Adrenal gland (tissue), 19 donors: ENCODE measurements at places on chromosomes 16 and 17.

GRCh38 chr16:1076801-1077576, 4.4 kb downstream of the SSTR5 start:
- DNase-seq: no peak

DNA sequence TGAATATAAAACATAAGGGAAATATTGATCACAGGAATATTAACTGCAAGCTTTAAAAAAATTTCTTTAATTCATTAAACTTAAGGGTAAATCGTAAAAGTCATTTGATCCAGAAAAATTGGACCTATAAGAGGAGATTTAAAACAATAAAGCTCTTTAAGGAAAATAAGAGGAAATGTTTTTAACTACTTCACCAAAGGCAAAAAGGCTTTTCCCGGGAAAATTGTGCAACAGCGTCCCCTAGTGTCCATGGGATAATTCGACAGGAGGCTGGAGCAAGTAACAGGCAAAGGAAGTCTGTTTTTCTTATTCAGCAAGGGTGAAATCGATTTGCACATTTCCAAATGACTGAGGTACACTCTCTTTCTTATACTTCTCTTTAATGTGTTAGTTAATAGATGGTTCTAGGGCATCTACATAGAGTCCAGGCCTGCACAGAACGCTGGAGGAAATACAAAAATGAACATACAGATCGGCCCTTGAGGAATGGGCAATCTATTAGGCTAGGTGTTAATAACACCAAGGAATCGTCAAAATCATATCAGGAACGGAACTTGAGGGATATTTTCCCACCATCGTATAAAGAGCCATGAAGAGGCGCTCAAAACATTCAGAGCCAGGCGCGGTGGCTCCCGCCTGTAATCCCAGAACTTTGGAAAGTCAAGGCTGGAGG, 61.4 kb downstream of the ZNF18 start:
- peak; percentile 24 for DNase-seq

DNA sequence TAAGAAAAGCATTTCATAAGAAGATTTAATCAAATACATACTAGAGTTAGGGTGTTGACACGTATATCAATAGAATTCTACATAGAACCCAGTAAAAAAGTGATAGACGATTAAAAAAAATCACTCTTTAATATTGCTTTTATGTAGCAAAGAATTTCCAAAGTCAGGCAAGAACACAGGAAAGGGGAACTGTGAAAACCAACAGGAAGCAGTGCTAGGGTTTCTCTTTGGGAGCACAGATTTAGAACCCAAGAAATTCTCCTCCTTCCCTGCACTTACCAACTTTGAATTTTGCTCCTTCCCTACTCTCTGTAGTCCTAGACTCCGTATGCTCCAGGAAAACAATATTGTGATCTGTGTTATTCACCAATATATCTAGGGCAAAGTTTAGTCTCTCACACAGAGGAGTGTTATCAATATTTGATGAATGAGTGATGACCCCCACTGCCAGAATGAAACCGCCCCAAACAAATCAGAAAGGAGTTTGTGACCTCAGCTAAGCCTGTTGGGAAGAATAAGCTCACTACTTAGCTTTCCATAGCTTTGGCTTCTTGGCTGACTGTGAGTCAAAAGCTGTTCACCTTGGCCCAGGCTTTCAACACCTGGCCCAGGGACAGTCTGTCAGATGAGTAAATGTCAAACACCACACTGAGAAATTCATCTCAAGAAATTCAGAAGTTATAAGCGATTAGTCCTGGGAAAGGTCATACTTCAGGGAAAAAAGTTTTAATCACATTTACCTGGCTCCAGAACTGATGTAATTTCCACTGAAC, 8.6 kb downstream of the RFWD3 start:
- DNase-seq: no peak

- DNase-seq: no peak
These were observed 1047.9 kb upstream of the RBFOX1 start for GRCh38 chr16:6284731-6285130.

GRCh38 chr16:76771216-76771615, 419.8 kb upstream of the MON1B start:
- DNase-seq: no peak

GRCh38 chr17:73722165-73722564, 77.9 kb upstream of the SDK2 start:
- DNase-seq: no peak

DNA sequence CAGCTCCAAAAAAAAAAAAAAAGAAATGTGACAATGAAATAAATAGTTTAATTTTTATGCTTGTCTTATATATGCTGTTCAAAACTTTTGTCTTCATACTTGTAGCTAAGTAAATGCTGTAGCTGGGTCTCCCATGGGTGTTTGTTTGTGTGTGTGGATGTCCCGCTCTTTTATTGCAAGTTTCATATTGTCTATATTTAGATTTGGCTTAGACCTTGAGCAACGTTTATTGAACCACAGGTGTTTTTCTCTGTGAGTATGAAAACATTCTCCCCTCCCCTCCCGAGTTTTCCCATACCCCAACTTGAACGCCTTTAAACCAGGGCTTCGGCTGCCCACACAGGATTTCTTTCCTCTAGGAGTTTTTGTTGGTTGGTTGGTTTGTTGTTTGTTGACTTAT, 45.2 kb downstream of the MFSD11 start:
- no peak for DNase-seq

DNA sequence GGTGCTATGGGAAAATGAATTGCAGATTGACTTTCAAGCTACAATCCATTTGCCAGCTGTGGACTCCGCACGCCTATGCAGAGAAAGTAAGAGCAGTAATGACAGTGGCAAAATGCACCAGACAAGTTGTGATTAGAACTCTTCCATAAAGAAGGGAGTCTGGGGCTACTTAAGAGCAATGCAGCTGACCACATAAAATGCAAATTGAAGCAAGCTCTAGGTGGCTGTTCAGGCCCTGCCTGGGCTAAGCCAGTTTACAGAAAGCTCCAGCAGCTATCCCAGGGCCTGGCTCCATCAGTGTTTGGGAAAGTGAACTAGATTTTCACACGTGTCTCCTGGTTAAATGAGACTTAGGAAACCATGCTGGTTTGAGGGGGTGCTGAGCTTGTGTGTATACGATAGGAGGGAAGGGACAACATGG, 2.2 kb upstream of the MAP2K6 start:
- no peak for DNase-seq

- peak; percentile 80 for DNase-seq
These were observed at the start of gene CISD3 for GRCh38 chr17:38729886-38730525. TSS of gene CISD3 (plus strand) at chr17:38730341. CDS start at chr17:38730359, 18 bp downstream.

DNA sequence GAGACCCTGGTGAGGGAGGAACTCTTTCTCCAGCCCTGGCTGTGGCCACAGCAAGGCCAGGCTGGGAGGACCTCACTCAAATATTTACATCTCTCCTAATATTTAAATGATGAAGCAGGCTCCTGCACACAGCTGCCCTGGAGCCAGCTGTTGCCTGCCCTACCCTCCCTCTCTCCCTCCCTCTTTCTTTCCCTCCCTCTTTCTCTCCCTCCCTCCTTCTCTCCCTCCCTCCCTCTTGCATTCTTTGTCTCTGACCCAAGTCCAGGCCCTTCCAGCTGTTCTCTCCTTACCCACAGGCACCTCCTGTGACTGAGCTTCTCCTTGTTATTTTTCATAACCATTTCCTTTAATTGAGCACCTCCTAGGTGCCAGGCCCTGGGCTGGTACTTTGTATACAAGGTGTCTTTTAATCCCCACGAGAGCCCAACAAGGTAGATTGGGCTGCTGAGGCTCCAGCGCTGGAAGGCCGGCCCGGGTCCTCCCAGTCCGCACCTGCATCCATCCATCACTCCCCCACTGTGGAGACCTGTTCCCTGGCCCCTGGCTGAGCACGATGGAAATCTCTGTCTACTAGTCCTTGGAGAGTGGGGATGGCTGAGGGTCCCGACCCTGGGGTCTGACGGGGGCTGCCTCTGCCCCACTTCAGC, 242.3 kb downstream of the SEC14L1 start:
- DNase-seq: no peak

GRCh38 chr16:87722590-87723225, 43.1 kb downstream of the KLHDC4 start:
- DNase-seq: no peak

DNA sequence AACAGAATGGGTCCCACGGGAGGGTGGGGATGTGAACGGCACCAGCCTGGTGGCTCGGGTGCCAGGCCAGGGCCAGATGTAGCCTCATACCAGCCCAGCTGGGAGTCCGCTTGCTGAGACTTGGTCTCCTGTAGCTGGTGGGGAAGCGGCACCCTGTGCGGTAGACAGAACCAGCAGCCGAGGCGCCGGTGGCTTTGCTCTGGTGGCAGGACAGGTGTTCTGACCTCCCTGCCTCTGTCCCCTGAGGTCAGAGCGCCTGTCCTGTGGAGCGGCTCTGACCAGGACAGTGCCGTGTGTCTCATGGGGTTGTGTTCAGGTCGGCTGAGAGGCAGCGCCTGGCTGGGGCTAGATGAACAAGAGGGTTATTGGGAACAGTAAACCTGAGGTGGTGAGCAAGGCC, 20.1 kb downstream of the RAB40C start:
- DNase-seq: no peak

DNA sequence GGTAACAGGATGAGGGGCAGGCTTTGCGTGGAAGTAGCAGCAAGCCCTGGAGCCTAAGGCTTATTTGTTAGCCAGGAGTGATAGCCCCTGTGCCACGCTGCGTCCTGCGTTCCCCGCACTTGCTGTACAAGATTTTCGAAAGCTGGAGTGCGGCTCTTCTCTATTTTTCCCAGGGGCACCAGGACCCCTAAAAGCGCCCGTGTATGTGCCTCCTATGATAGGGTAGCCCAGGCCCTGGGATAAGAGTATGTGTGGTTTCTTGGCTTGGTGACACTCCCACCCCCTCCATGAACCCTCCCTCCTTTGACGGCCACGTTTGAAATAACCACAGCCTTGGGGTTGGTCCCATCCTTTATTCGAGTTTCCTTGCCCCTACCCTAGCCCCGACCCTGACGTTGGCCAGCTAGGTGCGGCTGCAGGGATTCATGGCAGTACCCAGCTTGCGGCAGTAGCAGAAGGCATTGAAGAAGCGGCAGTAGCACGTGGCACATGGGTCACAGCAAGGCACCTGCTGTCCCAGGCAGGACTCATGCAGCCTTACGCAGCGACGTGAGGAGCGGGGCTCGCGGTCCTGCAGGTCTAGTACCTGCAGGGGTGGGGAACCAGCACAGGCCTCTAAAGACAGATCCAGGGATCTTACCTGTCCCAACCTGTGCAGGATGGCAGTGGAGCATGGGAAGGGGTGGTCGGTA, 968 bp downstream of the AGRP start:
- DNase-seq: no peak

GRCh38 chr17:2230877-2231276, 72.7 kb downstream of the SMG6 start:
- DNase-seq: no peak
